ENCODE measurements at places on chromosomes 3 and 15.

DNA sequence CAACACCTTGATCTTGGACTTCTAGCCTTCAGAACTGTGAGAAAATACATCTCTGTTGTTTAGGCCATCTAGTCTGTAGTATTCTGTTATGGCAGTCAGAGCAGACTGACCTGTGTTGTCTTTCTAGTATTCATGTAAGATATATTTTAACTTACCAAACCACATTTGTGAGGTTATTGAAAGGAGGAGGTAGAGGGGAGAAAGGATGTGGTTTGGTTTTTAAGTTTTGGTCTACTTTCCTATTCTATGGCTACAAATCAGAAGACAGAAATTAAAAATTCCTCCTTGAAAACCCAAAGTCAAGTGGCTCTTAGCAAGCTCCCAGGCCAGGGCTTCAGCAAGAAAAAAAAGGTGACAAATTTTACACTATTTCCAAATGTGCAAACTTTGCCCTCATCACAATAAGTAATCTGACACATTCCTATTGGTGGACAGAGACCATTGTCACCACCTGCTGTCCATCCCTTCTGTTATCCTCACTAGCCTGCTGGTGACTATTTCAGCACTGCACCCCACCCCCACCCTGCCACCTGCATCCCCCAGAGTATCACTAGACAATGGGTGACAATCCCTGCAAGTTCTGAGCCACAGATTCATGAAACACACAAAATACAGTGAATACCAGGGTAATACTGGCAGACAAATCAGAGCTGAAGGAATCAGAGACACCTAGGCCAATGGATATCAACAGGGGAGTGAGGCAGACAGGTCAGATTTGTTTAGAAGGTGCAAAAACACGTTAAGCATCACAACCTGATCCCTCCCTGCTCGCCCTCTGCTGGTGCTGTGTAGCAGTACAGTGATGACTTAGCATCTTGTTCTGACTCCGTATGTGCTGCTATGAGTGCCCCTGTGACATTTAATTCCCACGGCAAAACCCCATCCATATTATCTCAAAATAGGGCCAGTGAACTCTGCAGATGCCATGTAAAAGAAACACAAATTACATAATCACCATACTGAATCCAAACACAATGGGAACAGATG is 79.0 kb upstream of the DCLK3 start:
- no peaks in the 10 kb centered on the region for H3K27me3 ChIP-seq
- peaks cover 2% of the 10 kb centered on the region for H3K4me1 ChIP-seq
- no peak overlapping the region for H3K4me3 ChIP-seq
- DNase-seq = peak; percentile 20

DNA sequence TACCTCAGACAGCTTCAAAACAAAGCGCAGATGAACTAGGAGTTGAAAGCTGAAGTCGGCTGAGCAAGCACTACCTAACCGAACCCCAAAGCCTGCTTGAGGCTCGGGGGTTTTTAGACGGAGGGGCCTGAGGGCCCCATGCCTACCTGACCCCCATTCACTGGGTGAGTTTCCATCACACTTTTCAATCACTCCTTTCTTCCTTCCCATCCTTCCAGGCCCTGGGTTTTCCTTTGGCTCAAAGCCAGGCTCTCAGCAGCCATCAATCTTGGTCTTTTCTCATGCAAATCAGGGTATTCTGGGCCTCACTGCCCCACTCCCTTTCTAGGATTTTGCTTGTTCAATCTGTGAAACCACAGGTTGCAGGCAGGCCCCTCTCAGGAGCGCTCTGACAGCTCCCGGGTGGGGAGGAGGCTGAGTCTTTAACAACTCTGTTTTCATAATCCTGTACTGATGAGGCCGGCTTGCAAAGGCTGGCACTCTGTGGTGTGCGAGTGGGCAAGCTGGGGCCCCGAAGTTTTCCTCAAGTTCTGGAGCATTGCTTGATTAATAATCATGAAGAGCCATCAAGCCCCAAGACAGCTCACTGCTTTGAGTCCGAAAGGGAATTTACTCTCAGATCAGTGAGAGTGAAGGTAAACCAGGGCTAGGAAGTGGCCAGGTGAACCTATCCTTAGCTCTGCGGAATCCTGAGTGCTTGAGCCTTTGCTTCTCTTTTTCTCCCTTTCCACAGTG is 97.6 kb downstream of the FRMD4B start:
- H3K4me1 ChIP-seq = peaks cover 29% of the 10 kb centered on the region
- H3K4me3 ChIP-seq = no peak overlapping the region
- H3K27ac ChIP-seq = peak overlapping the region; percentile 91
- H3K36me3 ChIP-seq = no peaks in the 10 kb centered on the region
- no peaks in the 10 kb centered on the region for H3K27me3 ChIP-seq

DNA sequence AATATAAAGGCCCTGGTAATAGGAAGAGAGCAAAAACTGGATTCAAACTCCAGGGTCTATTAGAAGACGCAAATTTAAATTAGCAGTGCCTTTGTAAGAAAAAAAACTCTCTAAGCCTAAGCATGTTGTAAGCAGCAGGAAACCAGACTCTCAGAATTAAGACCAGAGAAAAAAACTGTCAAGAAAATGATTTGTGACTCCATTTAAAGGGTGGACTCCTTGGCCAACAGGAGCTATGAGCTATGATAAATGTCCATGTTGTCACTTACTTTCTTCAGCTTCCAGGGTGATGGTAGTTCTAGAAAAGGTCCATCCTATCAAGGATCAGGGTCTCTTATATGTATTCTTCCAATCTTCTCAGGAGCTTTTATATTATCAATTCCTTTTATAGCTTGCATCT is 34.9 kb upstream of the CCDC50 start:
- H3K27ac ChIP-seq = no peak overlapping the region
- H3K36me3 ChIP-seq = no peaks in the 10 kb centered on the region
- no peak overlapping the region for H3K4me3 ChIP-seq
- H3K27me3 ChIP-seq = no peaks in the 10 kb centered on the region

GRCh38 chr3:12719984-12720898 is 38.8 kb downstream of the TMEM40 start:
- H3K27me3 ChIP-seq = no peaks in the 10 kb centered on the region
- H3K4me3 ChIP-seq = no peak overlapping the region
- no peaks in the 10 kb centered on the region for H3K4me1 ChIP-seq

- no peak overlapping the region for H3K27ac ChIP-seq
- no peak overlapping the region for H3K4me3 ChIP-seq
- H3K4me1 ChIP-seq = peaks cover 4% of the 10 kb centered on the region
- H3K36me3 ChIP-seq = no peaks in the 10 kb centered on the region
These were observed 871.8 kb upstream of the NR2F2 start for GRCh38 chr15:95458721-95459120.
